ENCODE measurements at places on chromosomes 5 and 9.
A peak's percentile ranks its signal among the peaks of the same experiment; 100 is the strongest.

- DNase-seq = no peak
Observed at GRCh38 chr5:65184780-65185179, 296.9 kb downstream of the ADAMTS6 start.

DNA sequence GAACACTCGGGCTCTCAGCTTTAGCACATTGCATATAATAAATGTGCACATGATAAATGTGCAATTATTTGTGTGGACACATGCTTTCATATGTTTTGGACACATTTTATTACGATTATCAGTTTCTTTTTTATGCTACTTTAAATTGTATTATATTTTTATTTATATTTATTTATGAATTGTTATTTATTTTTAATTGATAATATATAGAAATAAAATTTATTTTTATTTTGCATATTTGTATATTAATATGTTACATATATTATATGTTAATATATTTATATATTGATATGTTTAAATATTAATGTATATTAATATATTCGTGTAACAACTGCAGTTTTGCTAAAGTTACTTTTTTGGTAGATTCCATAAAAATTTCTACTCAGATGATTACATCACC is 454.8 kb upstream of the CDH10 start:
- no peak for DNase-seq

DNA sequence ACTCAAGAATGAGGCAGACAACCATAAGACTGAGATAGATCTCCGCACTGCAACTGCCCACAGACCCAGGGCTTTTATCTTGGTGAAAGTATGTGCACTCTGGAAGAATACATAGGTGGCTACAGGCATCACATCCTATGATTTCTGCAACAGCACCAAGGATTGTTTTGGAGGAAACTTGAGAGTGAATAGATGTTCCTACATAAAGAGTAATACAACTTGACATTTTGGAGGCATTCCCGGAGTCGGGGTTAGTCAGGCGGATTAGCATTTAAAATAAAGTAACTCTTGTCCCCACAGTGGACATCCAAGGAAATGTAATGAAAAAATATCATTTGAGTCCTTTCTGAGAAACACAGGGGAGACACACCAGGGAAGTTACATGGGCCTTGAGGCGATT is 26.7 kb downstream of the TMEM174 start:
- no peak for DNase-seq

- no peak for DNase-seq
Observed at GRCh38 chr5:43294226-43294625, 19.0 kb downstream of the HMGCS1 start.

DNA sequence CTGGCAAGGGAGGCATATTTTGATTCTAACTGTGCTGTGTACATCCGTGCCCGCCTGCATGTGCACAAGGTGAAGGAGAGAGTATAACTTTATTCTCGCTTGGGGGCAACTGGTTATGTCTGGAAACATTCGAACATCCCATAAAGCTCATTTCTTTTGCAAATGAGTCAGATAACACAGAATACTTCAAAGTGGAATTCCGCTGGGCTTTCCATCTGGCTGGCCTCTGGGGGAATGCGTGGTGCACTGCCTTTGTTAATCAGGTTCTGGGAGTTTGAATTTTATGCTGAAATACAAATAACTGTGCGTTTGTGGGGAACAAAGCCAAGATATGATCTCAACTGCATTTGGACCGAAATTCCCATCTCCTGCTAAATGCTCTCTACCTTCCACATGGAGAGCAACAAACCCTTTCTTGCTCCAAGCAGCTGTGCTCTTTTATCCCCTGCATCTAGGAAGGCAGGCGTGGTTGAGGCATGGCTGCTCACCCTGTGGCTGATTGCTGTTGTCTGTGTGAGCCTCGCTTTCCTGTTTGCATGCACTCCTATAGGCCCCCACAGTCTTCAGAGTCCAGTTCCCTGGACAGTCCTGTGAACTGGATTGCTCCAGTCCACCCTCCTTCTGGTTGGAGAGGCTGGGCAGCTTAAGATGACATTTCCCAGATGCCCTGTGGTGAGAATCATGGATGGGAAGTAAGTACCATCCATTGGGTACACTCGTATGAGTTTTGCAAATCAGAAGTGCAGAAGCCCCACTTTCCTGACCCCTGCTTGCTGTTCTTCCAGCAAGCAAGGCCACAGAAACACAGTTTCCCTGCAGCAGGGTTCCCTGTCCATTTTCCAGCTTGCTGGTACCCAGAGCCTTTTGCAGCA is 82.9 kb upstream of the ALDH1B1 start:
- DNase-seq = no peak

GRCh38 chr5:153147891-153148623 is 342.4 kb upstream of the GRIA1 start:
- no peak for DNase-seq

DNA sequence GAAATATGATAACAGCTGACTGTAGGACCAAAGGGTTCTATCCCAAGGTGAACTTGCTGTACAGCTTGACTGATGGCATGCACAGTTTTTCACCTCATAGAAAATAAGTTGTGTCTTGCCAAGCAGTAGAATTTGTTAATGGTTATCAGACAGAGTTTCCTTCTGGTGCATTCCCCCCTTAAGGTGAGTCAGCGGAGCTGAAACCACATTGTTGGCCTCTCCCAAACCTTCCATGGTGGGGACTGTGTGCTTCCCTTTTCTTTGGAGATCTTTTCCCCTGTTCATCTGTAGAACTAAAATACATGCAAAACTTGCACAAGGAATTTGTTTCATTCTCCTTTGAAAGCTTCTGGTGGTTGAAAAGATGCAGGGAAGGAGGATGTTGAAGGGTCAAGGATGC is 179.8 kb downstream of the FGF1 start:
- no peak for DNase-seq

- DNase-seq = no peak
Observed at GRCh38 chr9:124354346-124355038, 60.8 kb downstream of the PSMB7 start.

DNA sequence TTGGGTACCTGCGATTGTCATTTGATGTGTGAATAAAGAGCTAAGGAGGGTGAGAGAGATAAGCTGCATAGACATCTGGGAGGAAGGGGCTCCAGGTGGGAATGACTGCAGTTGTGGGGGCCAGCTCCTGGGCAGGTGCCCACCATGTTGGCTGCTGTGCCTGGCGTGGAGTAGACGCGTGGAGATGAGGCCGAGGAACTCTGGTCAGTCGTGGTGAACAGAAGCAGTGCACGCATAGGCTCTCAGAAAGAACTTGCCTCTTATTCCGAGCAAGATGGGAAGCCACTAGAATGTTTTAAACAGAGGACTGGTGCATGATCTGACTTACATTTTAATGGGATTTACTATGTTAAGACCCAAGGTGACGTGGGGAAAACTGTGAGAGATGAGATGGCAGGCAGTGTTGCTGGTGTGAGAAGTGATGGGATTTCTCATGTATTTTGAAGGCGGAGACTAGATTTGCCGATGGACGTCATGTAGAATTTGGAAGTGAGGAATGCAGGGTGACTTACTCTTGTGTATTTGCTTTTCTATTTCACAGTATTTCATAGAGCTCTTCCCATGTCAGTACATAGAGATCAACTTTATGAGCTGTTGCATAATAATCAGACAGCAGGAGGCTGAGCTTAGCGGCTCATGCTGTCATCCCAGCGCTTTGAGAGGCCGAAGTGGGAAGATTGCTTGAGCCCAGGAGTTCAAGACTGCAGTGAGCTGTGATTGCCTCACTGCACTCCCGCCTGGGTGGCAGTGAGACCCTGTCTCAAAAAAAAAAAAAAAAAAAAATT is 71.1 kb downstream of the EHMT1 start:
- peak; percentile 40 for DNase-seq

- DNase-seq = no peak
Observed at GRCh38 chr9:27659571-27659970, 86.3 kb upstream of the C9orf72 start.

DNA sequence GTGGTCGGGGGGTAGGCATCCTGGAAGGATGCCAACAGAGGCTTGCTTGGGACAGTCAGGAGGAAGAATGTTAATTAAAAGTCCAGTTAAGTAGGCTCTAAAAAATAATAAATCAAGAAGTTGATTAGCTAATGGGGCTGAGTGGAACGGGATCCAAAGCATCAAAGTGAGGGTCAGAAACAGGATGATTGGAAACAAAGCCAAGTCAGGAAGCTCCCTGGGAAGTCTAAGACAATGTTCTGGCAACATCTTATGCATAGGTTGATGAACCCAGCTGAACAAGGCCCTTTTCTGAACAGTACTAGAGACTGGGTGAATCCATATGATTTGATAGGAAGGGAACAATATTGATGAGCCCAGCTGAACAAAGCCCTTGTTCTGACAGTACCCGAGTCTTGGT is 50.2 kb upstream of the STARD4 start:
- DNase-seq = no peak

DNA sequence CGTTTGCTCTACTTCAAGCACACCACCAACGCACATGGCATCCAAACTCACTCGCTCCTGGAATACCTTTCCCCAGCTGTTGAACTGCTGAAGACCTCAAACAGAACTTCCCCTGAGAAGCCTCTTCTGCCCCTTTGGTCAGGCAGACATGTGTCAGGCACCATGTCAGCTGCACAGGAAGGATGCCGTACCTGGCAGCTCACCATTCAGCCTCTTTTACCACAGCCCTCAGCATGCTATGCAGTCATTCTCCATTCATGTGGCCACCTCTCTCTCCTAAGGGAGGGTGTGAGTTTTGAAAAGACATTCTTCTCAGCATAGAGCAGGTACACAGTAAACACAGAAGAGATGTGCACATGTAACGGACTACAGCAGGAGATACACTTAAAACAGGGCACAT is 14.2 kb downstream of the IL4 start:
- DNase-seq = no peak

- DNase-seq = no peak
Observed at GRCh38 chr9:134808447-134808792, 72.2 kb upstream of the FCN2 start.

DNA sequence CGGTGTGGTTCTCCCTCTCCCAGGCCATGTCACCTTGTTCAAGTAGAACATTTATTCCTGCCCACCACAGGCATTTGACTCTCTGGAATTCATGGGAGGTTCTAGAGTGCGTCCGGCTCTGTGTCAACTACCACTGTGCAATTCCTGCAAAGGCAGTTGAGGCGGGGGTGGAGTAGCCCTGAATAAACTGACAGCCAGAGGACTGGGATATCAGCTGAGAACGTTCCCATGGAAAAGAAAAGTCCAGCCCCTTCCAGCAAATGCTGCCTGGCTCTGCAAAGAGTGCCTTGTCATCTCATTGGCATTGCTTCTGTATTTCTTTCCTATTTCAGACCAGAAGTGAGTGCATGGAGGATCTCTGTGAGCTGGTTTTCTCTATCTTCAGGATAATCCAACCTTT is 18.9 kb upstream of the MEGF9 start:
- DNase-seq = no peak

- no peak for DNase-seq
Observed at GRCh38 chr9:137365056-137365455, 57.9 kb downstream of the EXD3 start.

DNA sequence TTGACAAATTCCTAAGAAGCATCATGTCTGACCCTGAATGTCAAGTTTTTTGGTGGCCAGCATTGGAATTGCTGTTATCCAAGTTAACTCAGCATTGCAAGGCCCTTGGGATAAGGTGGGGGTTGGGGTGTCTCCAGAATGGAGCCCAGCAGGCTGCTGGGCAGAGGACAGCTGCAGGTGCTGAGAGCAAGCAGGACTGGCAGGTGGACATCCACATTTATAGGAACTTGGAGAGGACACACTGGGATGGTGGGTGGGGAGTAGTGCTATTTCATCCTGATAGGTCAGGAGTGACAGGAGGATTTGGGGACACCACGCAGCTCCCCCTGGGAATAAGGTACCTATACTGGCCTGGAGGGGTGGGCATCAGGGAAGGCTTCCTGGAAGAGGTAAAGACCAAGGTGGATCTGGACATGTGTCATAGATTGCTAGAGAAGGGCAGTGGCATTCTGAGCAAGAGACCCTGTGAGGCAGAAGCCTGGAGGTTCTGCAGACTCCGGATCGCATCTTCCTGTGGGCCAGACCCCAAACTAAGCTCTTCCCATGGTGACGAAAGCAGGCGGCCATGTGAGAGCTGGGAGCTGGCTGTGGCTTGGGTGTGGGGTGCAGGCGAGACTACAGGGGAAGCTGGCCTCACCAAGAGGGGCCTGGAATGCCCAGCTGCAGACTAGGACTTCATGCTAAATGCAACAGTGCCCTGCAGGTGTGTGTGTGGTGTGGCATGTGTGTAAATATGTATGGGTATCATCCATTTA is 148.1 kb downstream of the RGS3 start:
- no peak for DNase-seq

DNA sequence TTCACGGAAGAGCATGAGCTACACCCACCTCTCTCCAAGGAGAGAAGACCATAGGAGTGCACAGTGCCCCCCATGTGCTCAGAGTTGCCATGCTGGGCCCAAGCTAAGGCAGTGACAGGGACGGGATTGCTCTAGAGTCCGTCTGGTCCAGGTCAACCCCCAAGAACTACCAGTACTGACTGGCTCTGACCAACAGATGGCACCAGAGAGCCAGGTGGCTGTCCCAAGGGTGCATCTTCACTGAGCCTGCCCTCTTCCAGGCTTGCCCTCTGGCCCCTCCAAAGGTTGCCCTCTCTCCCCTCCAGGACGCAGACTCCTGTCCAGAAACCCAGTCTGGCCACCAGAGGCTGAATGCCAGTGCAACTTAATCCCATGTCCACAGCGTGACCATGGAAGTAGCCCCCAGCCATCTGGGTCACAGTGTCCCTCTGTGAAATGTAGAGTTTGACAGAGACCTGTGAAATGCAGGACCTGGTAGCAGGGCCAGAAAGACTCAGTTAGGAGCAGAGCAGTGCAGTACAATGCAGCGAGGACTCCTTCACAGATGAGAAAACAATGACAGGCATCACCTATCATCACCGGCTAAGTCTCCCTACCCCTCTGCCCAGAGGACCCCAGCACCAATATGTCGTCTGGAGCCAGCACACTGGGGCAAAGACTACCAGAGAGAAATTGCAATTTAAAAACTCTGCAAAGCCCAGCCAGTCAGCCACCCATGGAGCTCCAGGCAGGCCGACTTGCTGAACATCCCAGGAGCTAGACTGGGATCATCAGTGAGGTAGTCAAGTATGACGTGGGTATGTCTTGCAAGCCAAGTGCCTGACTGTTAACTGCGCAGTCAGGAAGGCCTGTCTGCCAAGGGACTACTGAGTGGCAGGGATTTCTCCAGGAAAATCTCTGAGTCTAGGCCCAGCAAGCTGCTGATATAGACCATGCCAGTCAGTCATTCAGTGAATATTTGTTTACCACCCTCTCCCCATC is 7.7 kb upstream of the SKP1 start:
- DNase-seq = peak; percentile 53

DNA sequence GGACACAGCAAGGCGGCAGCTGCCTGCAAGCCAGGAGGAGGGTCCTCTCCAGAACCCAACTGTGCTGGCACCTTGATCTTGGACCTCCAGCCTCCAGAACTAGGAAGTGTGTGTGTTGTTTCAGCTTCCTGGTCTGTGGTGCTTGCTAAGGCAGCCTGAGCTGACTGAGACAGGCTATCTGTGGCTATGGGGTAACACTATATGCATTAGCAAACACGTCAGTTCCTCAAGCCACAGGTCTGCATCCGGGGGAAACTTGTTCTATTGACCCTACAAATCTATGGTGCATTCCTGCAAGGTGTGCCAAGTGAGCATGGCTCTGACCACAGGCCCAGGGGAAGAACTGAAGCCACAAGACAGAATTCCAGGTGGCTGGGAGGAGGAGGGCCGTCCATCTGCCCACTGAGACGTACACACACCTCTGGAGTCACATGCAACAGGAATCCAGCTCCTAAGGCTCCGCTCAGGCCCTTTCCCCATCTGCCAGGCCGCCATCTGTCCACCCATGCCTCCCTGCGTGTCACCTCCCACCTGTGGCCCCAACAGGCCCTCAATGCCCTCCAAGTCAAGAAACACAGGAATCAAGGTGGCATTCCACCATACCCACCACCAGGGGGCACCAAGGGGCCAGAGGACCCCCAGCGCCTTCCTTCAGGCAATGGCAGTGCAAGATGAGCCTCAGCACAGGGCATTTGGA is 174.9 kb downstream of the ROR2 start:
- peak; percentile 66 for DNase-seq

Data from prostate gland (tissue), 2 donors.